CD14-positive monocyte (primary cell): ENCODE measurements at places on chromosomes 3 and 15. TPM values are rescaled to one million over a fixed set of nuclear protein-coding genes. Genes with fewer than 3 reads are reported as not detected.

The CHST13 gene
- polyA plus RNA-seq = 16.6 and 38.4 TPM in 2 replicates

The KIF15 gene
- polyA plus RNA-seq = not detected

The CCRL2 gene
- 11.7 TPM for polyA plus RNA-seq

The KCTD6 gene
- 7.1 and 18.9 TPM in 2 replicates for polyA plus RNA-seq

The STAC gene
- 0.12 and 0.80 TPM in 2 replicates for polyA plus RNA-seq

The SLCO2A1 gene
- polyA plus RNA-seq = not detected

DNA sequence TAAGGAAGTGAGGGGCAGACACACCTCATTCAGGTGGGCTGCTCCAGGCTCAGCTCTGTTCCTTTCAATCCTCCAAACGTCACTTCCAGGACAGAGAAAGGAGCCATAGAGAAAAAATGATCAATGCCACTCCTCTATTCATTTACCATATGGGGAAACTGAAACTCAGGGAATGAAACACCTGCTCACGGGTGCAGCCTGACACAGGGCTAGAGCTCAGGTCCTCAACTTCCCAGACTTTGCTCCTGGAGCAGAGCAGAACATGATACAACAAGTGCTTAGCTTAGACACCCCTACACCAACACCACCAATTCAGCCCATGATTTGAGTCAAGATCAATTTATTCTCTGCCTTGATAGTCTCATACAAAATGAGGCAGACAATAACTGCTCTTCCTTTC is 58.5 kb upstream of the LPP start:
- DNase-seq = no peak

- no peak for DNase-seq
These were observed 822 bp upstream of the FBN1 start for GRCh38 chr15:48646331-48646730.

GRCh38 chr3:193959861-193960260 is 176.1 kb upstream of the HES1 start:
- no peak for DNase-seq

DNA sequence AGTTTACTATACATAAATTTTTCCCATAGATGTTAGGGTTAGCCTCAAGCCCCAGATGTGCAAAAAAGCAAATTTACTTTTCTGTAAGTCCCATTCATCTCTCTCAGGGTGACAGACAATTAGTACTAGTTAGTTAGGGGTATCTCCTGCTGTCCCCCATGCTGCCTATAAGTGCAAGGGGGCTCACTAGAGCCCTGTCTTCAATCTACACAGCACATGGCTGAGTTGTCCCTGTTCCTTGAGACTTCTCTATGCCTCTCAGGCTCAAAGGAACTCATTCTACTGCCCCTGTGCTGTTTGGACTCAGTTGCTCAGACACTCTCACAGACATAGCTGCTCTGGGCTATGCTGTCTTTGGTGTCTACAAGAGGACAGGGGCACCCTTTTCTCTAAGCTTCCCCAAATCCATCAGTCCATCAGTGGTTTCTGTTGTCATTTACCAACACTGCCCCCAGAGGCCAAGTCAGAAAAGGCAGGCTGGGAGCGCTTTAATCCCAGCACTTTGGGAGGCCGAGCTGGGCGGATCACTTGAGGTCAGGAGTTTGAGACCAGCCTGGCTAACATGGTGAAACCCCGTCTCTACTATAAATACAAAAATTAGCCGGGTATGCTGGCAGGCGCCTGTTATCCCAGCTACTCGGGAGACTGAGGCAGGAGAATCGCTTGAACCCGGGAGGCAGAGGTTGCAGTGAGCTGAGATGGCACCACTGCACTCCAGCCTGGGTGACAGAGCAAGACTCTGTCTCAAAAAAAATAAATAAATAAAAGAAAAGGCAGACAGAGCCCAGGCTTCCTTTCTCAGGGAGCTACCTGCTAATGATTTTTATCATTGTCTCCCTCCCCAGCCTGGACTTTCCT is 31.4 kb upstream of the PRTG start:
- DNase-seq = peak; percentile 7

DNA sequence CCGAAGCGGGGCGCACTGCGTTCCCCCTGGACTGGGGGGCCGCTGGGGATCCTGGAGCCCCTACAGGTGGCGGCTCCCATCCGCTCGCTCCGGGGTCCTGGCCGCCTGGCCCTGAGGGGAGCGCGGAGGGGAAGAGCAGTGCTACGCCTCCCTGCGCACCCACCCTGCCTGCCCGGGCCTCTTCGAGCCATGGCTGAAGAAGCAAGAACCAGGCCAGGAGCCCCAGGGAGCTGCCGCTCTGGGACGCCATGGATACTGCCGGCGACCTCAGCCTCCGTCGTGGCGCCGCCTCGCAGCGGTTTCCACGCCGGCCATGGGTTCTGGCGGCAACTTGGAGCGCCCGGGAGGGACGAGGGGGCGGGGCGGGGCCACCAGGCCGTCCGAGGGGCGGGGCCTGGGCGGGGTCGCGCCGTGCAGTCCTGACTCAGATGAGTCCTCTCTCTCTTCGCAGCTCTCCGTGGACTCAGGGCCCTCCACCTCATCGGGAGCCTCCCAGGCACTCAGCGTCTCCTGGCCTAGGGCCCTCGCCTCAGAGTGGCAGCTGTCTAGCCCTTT is 50.9 kb downstream of the MYL3 start:
- DNase-seq = peak; percentile 50

DNA sequence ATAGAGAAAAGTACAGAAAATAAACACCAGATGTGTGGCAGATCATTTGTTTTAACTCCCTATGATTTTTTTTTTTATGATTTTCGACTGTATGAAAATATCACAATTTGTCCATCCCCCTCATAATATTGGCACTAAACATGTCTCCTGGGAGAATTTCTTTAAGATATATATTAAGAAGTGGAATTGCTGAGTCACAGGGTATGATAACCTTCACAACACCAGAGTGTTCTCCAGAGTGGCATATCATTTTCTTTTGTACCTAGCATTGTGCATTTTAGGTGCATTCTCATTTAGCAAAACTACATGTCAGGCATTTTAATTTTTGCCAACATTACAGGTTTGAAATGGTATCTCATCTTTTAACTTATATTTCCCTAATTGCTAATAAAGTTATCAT is 170.9 kb downstream of the FRMD5 start:
- DNase-seq = no peak

DNA sequence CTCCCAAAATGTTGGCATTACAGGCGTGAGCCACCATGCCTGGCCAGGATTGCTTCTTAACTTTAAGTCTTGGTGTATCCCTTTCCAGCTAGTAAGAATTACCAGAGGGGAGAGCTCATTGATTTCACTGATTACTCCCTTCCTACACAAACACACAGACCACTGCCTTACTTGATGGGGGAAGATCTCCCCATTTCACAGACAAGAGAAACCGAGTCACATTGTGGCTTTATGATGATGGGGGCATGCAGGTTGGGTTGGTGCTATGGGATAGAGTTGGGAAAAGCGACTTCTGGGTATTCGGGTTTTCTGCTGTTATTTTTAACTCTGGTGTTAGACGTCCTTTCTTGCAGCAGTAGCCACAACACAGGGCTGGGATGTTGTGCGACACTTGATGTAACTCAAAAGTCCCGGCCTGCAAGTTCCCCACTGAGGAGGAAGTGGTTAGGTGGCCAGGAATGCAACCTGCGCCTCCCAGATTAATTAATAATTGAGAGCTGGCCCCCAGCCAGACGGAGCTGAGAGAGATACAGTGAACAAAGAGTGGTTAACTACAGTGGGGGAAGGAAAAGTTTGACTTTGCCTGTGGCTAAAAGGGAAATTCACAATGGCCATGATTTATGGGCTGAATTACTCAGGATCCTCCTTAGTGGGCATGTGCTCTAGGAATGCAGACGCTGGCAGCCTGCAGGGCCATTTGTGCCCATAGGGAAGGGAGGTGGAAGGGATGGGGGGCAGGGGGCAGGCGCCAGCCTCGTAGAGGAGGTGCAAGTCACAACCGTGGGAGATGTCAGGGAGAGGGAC is 63.6 kb downstream of the SMAD6 start:
- peak; percentile 29 for DNase-seq
